ENCODE measurements at places on chromosomes 11 and 22.
A peak's percentile ranks its signal among the peaks of the same experiment; 100 is the strongest.

GRCh38 chr11:99325847-99326246 lies 305.1 kb downstream of the CNTN5 start:
- DNase-seq: no peak

GRCh38 chr11:115383431-115383830 lies 120.8 kb downstream of the CADM1 start:
- no peak for DNase-seq

- no peak for DNase-seq
Observed at GRCh38 chr22:30279046-30279788, 10.1 kb downstream of the CASTOR1 start.

- peak; percentile 95 for DNase-seq
Observed at GRCh38 chr11:76148231-76148630, 58.1 kb downstream of the WNT11 start.

DNA sequence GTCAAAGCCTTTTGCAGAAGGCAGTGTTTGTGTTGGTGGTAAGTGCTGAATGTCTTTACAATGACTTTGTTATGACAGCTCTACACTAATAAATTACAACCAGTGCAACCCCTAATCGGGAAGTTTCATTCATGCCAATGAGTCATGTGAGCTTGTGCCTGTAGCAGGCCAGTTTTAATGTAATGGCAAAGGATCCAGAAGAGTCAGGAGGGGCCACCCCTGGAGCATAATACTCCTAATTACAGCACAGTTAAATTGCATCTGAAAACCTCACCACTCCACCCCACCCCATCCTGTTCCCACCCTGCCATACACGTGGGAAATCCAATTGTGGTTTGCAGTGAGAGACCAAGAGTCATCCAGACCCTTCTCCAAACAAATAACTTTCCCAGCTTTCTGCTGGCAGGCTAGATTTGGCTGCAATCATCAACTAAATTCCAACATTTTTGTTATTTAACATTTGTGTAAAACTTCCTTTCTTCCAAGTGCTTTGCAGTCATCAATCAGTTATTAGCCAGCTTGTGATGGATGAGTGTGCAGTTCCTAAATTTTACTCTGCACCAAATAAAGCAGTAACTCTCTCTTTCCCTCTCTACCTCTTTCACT lies 277.3 kb upstream of the FAT3 start:
- DNase-seq: no peak

DNA sequence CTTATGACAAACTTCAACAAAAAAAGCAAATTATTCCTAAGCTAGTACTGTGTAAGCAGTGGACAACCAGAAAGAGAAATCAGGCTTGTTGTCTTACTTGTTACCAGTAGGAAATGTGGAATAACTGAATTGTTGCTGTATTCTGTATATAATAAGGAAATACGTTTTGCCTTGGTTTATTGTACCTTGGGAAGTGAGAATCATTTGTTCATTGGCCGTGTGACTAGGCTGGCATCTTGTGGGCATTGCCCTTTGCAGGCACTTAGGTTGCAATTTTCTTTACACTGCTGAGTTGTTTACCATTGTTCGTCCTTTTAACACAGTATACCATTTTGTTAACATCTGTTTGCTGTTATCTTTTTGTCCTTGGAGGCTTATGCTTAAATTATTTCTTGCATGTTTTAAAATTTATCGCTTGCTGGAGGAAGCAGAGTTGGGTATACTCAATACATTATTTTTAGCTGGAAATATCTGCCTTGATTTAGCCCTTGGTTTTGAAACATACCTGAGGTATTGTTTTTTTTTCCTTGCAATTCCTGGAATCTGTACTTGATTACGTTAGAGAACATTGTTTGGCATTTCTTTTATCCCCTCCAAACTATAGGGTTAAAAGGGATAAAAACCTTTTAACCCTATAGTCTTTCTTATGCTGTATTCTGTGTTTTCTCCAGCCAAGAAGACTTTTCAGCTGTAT lies 109.3 kb downstream of the DDX10 start:
- no peak for DNase-seq

DNA sequence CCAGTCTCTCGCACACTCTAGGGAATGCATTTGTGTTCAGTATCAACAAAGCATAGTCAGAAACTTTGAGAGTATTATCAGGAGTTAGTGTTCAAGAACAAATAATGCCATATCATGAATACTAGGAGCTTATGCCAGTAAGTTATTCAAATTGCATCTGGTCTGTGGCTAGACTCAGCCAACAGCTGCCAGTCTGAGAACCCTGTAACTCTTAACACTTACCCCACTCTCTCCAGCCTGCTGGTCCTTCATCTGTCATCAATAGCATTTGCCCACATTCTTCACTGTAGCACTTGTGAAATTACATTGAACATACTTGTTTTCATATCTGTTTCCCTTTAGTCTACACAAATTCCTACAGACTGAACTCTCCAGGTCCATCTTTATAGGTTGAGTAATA lies 1157.5 kb upstream of the RAG2 start:
- DNase-seq: no peak

DNA sequence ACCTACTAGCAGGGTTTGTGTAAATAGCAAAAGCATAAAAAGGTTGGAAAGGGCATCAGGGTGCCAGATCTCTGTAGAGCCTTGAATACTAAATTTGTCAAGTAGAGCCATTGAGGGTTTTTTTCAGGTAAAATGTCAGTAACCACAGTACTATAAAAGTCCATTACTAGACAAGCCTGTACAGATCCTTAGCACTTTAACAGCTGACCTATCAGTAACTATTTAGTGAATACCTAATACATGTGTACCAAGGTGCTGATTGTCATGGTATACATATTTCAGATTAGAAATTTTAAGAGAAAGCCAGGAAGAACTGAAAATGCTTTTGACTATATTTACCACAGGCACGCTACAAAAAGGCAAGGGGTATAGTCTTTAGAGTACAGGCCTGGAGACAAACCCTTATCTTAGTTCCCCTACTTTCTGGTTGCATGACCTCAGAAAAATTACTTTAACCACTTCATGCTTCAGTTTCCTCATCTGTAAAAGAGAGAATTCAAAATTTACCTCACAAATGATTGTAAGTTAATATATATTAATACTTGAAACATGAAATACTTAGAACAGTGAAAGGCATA lies 57.9 kb downstream of the RAB38 start:
- DNase-seq: no peak

DNA sequence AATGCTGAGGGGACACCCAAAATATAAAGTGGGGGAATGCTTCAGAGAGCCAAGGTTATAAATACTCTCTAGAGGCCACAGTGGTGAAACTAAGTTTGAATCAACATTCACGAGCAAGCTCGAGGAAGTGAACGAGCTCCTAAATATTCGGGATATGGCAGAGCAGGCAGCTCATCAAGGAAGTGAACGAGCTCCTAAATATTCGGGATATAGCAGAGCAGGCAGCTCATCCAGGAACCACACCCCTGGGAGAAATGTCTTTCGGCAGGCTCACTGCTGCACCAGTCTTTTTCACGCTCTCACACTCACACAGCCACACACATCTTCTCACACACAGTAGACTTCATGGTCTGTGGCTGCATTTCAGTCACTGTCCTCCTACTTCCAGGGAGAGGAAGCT lies 787.5 kb downstream of the OPCML start:
- DNase-seq: no peak

GRCh38 chr11:59900366-59901126 lies 22.0 kb downstream of the OOSP3 start:
- no peak for DNase-seq

DNA sequence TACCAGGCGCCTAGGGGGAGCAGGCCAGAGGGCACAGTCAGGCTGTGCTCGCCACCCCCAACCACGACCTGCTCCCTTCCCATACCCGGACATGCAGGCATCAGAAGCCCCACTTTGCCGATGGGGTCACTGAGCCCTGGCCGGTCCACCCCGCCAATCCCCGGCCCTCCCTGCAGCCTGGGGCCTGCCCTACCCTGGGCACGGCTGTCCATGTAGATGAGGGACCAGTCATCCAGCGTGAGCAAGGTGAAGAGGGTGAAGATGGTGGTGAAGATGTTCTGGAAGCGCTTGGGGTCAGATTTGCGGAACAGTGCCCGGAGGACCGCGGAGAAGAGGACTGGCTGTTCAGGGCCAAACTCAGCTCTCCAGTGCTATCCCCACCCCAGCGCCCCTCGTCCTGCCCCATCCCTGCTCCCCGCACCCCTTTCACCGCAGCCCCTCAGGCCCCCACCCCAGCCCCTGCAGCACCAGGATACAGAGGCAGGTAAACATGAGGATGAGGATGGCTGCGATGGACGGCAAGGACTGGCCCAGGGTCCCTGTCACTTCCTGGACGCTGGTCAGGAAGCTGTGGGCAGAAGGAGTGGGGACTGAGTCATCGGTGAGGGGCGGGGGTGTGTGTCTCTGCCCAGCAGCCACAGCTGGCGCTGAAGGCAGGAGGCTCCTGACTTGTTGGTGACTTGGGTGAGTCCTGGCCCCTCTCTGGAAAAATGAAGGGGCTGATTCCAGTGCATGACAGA lies 5.5 kb downstream of the CATSPER1 start:
- DNase-seq: no peak

DNA sequence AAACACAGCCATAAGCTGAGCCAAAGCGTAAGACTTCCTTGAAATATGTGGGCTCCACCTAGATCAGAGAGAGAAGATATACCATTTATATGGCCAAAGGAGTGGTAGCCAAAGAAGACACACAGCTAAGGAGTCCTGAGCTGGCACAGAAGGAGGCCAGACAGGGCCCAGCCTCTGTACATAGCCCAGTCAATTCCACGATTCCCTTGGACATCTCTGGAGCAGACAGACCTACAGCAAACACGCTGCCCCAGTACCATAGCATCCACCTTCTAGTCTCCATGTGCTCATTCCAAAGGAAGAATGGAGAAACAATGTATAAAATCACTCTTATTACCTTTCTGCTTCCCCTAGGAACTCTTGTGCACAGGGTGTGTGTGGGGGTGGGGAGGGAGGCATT lies 102.1 kb upstream of the LDLRAD3 start:
- DNase-seq: no peak

- no peak for DNase-seq
Observed at GRCh38 chr22:33841281-33842005, 78.8 kb downstream of the LARGE1 start.

- DNase-seq: no peak
Observed at GRCh38 chr11:26782220-26782965, 60.5 kb upstream of the SLC5A12 start.

GRCh38 chr22:46579751-46580449 lies 40.3 kb upstream of the GRAMD4 start:
- DNase-seq: no peak

GRCh38 chr11:83185767-83186166 lies 7.7 kb upstream of the ANKRD42 start:
- no peak for DNase-seq

GRCh38 chr11:33449798-33450197 lies 192.6 kb downstream of the HIPK3 start:
- DNase-seq: no peak

- no peak for DNase-seq
Observed at GRCh38 chr22:23177197-23177596, 3.1 kb upstream of the BCR start.

- no peak for DNase-seq
Observed at GRCh38 chr11:11178671-11179638, 174.1 kb downstream of the CSNK2A3 start.

- DNase-seq: no peak
Observed at GRCh38 chr11:131392528-131393255, 22.3 kb downstream of the NTM start.

DNA sequence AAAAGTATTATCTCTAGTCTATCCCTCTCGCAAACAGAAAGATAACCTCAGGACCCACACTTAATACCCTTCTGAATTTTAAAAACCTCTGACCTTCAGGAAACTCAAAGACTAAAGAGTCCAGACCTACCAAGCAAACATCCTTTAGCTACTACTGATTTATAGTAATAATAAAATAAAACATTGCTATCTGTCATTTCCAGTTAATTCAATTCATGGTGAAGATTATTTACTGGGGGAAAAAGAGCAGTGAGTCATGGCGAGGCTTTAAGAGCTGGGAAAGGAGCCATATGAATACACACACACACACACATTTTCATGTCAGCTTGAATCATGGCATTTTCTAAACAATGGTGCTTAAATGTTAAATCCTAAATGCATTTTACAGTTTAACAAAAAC lies 87.1 kb downstream of the FAM76B start:
- no peak for DNase-seq

GRCh38 chr11:90558328-90558865 lies 335.5 kb upstream of the CHORDC1 start:
- DNase-seq: no peak

DNA sequence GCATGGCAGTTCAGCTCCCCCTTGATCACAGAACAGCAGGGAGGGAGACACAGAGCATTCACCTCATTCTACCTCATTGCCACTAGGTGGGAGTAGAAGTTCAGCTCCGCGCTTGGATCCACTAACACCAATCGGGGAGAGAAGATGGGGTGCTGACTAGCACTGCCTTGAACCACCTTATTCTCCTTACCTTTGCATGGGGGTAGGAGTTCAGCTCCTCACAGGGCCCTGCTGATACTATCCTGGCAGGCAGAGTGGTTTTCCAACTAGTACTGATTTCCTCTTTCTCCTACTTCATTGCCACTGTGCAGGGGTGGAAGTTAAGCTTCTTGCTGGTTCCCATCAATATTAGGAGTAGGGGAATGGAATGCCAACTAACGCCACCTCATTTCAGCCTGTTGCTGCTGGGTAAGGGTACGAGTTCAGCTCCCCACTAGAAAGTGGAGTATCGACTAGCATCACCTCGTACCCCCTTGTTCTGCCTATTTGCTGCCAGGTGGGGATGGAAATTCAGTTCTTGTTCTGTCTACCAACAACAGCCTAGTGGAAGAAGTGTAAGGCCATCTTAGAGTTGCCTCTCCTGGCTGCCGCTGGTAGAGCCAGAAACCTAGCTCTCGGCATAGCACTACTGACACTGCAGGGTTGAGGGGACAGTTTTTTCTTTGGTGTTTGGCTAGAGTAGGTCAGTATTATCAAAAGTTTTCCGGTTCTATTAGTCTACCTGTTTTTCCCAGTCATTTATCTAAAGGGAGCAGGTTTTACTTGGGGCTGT lies 550.9 kb upstream of the CCDC90B start:
- peak; percentile 50 for DNase-seq

DNA sequence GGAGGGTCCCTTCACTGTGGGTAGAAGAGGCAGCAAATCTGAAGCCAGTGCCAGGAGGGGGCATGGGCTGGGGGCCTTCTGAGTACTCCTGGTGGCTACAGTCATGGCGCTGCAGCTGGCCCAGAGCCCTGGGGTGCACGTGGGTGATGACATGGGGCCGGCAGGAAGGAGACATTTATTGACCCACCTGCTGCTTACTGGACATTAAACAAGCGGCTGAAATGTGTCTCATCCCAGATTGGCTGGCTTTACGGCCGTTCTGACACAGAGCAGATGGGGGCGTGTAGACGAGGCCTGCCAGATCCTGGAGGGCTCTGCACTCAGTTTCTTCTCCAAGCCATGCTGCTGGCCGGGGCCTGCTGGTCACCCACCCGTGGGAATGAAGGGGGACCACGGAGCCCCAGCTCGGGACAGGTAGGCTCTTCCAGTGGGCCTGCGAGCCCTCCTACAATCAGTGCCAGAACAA lies 906.9 kb downstream of the BRD1 start:
- no peak for DNase-seq
